Stimulated activated CD4-positive, alpha-beta T cell treated with anti-CD3 and anti-CD28 coated beads, Interleukin-4, amount 100 ng/mL, for 1 hour (primary cell): ENCODE measurements at places on chromosomes 11 and 22.

DNA sequence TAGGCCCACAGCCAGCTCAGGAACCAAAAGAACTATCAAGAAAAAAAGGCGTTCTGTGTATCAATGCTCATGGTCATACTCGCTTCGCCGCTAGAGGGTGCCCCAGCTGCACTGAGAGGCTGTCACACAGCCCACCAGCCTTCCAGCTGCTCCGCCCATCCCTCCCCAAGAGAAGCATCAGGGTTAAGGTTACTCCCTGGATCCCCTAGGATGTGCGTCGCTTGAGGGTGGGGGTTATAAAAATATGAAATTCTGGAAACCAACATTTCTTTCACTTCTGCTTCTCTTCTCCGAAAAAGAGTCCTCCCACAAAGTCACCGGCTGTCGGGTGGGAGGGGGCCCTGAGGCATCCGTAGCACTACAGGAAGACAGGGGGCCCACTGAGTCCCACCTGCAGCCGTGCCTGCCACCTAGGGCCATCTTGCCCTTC, 1.7 kb downstream of the CBX6 start:
- peak; percentile 93 for DNase-seq

- DNase-seq: no peak
Observed at GRCh38 chr11:13535819-13536218, 40.0 kb upstream of the PTH start.

DNA sequence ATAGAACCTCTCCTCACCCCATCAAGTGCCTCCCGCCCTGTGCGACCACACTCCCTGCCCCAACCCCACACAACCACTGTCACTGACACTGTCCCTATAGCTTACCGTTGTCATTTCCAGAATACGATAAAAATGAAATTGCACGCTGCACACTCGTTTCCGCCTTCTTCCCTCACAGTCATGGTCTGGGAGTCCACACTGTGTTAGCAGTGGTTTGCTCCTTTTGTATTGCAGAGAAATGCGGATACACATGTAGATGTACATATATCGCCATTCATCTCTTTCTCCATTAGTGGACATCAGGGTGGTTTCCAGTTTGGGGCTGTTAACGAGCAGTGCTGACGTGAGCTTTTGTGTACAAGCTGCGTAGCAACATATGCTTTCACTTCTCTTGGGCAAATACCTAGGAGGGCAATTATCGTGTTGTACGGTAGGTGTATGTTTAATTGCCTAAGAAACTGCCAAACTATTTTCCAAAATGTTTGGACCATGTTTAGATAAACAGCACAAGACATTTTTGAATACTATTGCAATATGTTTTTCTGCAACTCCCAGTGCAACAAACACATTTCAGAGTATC, 59.2 kb upstream of the CD5 start:
- no peak for DNase-seq

GRCh38 chr11:101407324-101407723, 176.5 kb downstream of the TRPC6 start:
- no peak for DNase-seq
